Right renal pelvis (tissue), 4 donors: ENCODE measurements at places on chromosomes 13 and 19. TPM values are rescaled to one million over a fixed set of nuclear protein-coding genes. Genes with fewer than 3 reads are reported as not detected.
A peak's percentile ranks its signal among the peaks of the same experiment; 100 is the strongest.

DNA sequence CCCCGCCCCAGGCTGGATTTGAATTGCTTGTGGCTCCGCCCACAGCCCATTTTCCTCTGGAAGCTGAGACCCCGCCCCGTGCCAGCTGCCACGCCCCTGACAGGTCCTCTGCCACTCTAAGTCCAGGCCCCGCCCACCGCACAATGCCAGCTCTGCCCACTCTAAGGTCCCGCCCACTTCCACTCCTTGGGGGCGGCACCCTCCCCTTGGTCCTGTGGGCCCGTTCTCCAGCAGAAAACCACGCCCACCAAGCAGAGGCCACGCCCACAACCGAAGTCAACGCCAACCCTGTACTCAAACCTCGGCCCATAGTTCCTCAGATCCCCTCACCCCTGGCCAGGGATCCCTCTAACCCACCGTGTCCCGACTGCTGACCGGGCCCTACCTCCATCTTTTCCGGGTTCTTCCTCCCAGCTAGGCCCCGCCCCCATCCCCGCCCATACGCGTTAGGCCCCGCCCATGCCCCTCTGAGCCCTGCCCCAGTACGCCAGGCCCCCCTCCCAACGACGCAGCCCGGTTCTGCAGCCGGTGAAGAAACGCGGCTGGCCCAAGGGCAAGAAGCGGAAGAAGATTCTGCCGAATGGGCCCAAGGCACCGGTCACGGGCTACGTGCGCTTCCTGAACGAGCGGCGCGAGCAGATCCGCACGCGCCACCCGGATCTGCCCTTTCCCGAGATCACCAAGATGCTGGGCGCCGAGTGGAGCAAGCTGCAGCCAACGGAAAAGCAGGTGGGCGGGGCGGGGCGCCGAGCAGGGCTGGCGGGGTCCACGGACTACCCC lies 1.3 kb downstream of the HMG20B start:
- peak; percentile 59 for DNase-seq

The ZNF99 gene
- polyA plus RNA-seq, result 1.0 TPM

- DNase-seq, result no peak
These were observed 10.6 kb upstream of the CEACAM4 start for GRCh38 chr19:41637484-41637883.

DNA sequence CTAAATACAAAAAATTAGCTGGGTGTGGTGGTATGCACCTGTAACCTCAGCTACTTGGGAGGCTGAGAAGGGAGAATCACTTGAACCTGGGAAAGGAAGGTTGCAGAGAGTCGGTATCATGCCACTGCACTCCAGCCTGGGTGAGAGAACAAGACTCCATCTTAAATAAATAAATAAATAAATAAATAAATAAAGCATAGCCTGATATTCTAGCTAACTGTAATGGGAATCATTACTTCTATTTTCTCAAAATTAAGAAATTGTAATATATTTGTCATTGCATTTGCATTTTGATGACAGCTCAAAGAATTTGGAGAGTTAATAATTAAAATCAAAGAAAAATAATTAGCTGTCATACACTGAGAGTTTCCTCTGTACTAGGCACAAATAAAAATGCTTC lies 561.1 kb downstream of the EFNB2 start:
- DNase-seq, result no peak

DNA sequence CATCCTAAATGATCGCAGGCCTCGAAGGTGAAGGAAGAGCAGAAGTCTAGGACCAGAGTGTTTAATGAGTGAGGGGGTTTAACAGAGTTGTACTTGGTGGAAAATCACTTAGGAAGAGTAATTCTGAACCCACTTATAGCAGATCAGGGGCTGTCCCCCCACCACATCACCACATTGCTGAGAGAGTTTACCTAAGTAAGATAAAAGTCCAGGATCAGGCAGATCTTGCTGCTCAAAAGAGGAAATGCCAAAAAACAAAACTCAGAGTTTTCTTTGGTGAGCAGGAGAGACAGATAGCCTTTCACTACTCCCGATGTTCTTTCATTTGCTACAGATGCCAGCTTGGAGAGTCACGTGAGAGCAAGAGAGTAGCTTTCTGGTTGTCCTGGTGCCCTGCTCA lies 15.4 kb downstream of the ZNF317 start:
- no peak for DNase-seq

DNA sequence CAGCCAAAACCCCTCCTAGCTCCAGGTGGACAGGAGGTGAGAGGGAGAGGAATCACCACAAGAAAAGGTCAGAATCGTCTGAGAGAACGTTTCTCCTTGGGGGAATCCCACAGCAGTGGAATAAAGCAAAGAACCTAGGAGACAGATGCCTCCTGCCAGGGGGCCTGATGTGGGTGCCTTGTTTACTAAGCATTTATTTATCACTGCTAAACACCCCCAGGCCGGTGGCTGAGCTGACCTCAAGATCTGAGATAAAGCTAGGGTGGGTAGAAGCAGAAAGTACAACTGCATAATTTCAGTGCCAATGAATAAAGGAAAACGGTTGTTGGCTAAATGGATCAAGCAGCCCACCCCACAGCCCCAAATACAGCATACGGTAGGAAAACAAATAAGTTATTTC lies 33.9 kb upstream of the ATP11A start:
- no peak for DNase-seq

The UHRF1 gene
- polyA plus RNA-seq, result 30.1 TPM

DNA sequence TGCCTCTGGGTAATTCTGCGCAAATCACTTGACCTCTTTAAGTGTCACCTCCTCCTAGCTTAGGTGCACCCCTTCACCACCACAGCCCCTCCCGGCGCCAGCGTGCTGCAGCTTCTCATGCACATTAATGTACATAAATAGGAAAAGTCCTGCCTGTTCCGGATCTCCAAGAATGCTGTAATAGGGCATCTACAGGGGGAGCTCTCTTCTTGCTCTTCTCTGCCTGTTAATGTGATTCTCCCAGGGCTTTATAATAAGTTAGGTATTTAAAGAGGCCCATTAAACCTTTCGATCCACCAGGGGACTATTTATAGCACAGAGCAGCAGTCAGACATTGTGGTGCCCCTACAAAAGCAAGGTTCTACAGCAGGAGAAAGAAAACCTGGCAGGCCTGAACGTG lies 35.3 kb downstream of the SOX1 start:
- DNase-seq, result peak; percentile 10

DNA sequence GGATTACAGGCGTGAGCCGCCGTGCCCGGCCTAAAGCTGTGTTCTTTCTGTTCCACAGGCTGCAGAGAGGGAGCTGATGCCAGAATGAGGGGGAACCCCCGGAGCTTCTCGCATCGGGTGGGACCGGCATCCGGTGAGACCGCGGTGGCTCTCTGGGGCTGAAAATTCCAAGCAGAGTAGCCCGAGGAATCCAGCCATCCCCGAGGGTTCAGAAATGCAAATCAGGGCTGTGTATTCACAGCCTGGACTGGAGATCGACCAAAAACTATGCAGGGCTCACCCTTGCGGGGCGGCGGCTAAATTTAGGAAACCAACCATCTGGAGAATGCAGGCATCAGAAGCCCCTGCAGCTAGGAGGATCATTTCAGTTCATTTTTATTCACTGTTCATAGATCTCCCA lies 99.2 kb downstream of the GNG7 start:
- DNase-seq, result no peak

The NTF4 gene
- 4.0 TPM for polyA plus RNA-seq

The GRIN2D gene
- polyA plus RNA-seq, result 0.66 TPM

The C19orf33 gene
- polyA plus RNA-seq, result 10.1 TPM

The C1QTNF9B gene
- 0.17 TPM for polyA plus RNA-seq

The SERTM1 gene
- 0.72 TPM for polyA plus RNA-seq
